ENCODE measurements at places on chromosomes 3 and 15.
A peak's percentile ranks its signal among the peaks of the same experiment; 100 is the strongest.

GRCh38 chr15:41871175-41871905 is 22.5 kb downstream of the SPTBN5 start:
- DNase-seq: no peak

DNA sequence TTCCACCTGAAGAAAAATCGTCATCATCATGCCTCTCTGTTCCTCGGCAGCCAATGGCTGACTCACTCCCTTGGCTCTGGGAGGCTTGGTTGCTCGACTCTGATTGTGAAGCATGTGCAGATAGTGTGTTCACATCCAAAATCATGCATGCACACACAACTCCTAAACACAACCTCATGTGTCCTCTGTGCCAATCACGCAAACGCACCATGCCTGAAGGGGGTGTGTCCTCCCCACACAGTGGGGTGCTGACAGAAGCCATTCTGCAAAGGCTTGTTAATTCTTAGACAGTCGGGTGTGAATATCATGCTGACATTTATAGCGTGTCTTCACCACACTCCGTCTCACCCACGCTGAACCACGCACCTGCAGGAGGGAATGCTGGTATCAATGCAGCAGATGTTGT is 11.4 kb upstream of the CCDC174 start:
- DNase-seq: no peak

GRCh38 chr3:188671971-188672370 is 499.8 kb upstream of the TPRG1 start:
- DNase-seq: no peak

- no peak for DNase-seq
These were observed 4.8 kb downstream of the VEPH1 start for GRCh38 chr3:157498371-157498770.

- DNase-seq: no peak
These were observed 118.1 kb downstream of the C3orf38 start for GRCh38 chr3:88267847-88268246.

DNA sequence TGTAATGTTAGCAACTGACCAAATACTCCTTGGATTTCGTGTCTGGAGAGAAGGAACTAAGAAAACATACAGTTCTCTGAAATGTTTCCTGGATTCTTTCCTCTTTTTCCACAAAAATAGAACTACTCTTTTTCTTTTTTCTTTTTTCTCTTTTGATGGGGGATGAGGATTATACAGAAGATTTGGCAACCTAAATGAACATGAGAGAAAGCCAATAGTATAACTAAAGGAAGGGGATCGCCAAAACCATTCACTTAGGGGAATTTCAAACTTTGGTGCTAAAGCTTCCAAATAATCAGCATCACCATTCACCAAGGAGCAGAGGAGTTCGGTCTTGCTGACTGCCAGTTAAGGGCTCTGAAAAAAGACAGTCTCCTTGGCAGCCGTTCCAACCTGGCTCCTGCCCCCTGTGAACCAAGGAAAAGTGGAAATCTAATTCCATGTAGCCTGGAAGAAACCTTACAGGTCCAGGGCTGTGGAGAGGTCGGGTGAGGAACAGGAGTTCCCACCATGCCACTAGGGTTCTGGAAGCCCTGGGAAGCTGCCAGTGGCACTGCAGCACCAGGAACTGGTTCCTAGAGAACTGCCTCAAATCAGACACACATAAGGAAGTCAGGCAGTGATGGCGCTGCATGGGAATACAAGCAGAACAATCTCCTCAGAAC is 176.9 kb downstream of the TNIK start:
- DNase-seq: no peak

GRCh38 chr15:80455668-80456442 is 51.7 kb downstream of the ARNT2 start:
- DNase-seq: peak; percentile 33

- DNase-seq: no peak
These were observed 164.1 kb upstream of the SLCO3A1 start for GRCh38 chr15:91689377-91689776.

DNA sequence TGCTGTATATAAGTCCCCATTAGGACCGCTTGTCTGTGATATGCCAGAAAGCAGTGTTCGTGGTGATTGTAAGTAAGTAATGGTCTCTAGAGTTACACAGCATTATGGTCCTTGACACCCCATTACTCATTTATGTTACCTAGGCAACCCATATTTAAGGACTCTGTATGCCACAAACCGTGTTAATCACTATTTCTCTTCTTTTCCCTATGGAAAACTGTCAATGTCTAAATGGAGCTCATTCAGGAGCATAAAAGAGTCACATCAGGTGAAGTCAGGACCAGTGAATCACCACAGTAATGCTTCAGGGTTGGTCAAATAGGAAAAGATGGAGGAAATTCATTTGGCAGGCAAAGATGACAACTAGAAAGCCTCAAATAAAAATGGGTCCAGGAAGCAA is 146.6 kb upstream of the PEX5L start:
- no peak for DNase-seq

DNA sequence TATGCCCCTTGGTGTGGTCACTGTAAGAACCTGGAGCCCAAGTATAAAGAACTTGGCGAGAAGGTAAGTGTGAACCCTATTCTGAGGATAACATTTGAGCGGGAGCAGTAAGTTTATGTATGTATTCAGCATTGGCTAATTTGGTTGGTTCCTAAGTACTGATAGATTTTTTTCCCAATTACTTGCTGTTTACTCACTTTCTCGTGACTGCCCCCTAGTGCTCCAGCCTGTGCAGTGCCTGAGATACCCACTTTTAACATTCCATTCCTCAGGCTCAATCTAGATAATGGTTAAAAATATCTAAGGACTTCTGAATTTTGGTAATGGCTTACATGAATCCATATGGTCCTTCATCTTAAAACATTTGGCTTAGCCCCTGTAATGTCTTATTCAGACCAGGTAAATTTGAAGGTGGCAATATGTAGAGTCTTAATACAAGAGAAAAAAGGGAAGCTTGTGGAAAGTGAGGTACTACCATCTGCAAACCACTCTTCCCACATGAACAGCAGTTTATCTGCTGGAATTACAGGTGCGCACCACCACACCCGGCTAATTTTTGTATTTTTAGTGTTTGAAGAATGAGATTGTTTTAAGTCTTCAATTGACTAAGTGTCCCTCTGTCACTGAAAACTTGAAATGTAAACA is 7.1 kb downstream of the ELL3 start:
- no peak for DNase-seq

DNA sequence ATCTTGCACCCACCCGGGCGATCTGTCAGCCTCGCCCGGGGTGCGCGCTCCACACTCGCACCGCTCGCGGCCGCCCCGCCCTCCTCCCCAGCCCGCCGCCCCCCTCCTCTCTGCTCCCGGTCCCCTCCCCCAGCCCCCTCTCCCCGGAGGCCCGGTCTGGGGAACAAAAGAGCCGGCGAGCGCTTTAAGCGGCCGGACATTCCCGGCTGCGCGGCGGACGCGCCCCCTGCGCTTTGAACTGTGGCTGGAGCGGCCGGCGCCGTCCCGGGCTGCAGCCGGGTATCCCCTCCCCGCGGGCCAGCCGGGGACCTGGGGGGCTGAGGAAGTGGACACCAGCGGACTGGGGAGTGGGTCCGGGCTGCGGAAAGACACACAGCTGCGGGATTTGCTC is at the start of gene IGDCC3:
TSS of gene IGDCC3 (minus strand) at position 27 of the 391 bp plus-strand sequence. CDS start 214 bp downstream, outside the sequence.
- DNase-seq: peak; percentile 12

- DNase-seq: no peak
These were observed 657.5 kb downstream of the GRM7 start for GRCh38 chr3:7518456-7518855.

DNA sequence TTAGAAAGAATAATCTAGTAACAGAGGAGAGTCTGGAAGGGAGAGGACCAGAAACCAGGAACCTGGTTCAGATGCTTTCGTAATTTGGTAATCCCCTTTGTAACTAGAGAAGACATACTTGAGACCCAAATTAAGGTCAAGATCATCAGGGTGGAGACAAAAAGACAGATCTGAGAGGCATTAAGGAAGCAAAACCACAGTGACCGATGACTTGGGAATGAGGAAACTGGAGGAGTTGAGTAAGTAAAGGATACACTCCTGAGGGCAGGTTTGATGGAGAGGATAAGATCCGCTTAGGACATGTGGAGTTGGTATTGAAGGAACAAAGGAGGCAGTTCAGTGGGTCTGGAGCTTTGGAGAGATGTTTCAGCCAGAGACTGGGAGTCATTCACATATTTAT is 23.6 kb upstream of the BCL2A1 start:
- DNase-seq: no peak

- DNase-seq: no peak
These were observed 229.2 kb upstream of the CHRNA7 start for GRCh38 chr15:31801152-31801551.

- no peak for DNase-seq
These were observed 484.2 kb downstream of the MECOM start for GRCh38 chr3:169179321-169179720.

- no peak for DNase-seq
These were observed 44.0 kb downstream of the XXYLT1 start for GRCh38 chr3:195226900-195227447.

- no peak for DNase-seq
These were observed 60.8 kb downstream of the PLS1 start for GRCh38 chr3:142657033-142657432.

Measured in anterior cingulate cortex (tissue), 58 donors.